ENCODE measurements at places on chromosomes 2 and 18. TPM values are rescaled to one million over a fixed set of nuclear protein-coding genes. Genes with fewer than 3 reads are reported as not detected.

GRCh38 chr2:12678186-12678585 lies 38.5 kb upstream of the TRIB2 start:
- H3K36me3 ChIP-seq: no peaks in the 10 kb centered on the region
- H3K27ac ChIP-seq: no peak overlapping the region
- no peaks in the 10 kb centered on the region for H3K27me3 ChIP-seq
- peaks cover 4% of the 10 kb centered on the region for H3K4me1 ChIP-seq
- H3K4me3 ChIP-seq: no peak overlapping the region

DNA sequence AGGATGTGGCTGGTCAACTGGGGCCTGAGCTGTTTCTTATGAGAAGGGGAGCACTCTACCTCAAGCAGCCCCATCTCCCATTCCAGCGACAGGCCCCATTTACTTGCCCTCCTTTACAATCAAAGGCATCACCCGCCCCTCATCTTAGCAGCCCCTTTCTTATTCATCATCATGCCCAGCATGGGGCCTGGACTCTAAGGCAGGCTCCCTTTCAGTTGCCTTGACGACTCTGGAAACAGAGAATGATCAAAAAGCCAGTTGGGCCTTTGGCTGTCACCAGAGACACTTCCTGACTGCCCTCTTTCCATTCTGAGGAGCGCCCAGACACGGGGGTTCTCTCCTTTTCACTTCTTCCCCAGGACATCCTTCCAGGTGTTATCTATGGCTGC lies 11.2 kb downstream of the CELF4 start:
- H3K4me3 ChIP-seq: no peak overlapping the region
- no peak for DNase-seq
- no peak overlapping the region for H3K27ac ChIP-seq
- H3K4me1 ChIP-seq: peaks cover 17% of the 10 kb centered on the region

DNA sequence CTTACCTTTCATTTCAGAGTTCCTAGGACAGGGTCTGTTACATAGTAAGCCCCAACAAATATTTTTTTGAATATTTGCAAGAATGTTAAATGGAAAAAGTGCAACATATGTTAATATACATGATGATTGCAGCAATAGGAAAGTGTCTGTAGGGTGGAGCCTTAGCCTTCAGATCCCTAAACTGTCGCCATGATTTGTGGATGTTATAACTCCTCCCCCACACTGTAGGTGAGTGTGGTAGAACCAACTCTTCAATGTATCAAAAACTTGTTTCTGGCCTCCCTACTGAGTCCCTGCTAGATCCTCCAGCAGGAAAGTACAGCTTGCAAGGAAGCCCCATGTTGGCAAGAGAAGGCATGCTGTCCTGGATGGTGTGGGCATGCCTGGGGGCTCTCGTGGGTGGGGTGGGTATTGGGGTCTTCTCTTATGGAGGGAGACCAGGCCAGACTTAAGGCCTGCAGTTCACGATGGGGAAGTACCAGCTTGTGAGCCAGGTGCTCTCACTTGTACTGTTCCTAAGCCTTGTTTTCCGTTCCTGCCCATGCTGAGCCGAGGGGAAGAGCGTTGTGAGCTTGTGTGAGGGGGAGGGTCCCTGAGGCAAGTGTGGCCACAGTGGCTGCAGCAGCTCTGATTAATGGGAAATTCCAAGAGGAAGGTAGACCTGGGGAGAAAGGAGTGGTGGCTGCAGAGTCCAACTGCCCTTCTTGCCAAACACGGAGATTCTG lies 11.4 kb downstream of the FHOD3 start:
- peaks cover 3% of the 10 kb centered on the region for H3K36me3 ChIP-seq
- no peak overlapping the region for H3K4me3 ChIP-seq
- no peak for DNase-seq
- no peaks in the 10 kb centered on the region for H3K27me3 ChIP-seq
- H3K27ac ChIP-seq: no peak overlapping the region

DNA sequence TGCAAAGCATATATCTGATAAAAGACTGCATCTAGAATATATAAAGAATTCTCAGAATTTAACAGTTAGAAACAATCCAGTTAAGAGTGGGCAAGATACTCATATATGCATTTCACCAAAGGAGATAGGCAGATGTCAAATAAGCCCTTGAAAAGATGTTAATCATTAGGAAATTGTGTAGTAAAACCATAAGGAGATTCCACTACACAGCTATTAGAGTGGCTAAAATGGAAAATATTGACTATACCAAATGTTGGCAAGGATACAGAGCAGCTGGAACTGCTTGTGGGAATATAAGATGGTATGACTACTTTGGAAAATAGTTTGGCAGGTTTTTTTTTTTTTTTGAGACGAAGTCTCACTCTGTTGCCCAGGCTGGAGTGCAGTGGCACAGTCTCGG lies 59.5 kb downstream of the CAB39 start:
- no peak overlapping the region for H3K4me3 ChIP-seq
- H3K27ac ChIP-seq: no peak overlapping the region
- no peak for DNase-seq
- H3K36me3 ChIP-seq: peaks cover 30% of the 10 kb centered on the region
- no peaks in the 10 kb centered on the region for H3K4me1 ChIP-seq
- no peaks in the 10 kb centered on the region for H3K27me3 ChIP-seq

DNA sequence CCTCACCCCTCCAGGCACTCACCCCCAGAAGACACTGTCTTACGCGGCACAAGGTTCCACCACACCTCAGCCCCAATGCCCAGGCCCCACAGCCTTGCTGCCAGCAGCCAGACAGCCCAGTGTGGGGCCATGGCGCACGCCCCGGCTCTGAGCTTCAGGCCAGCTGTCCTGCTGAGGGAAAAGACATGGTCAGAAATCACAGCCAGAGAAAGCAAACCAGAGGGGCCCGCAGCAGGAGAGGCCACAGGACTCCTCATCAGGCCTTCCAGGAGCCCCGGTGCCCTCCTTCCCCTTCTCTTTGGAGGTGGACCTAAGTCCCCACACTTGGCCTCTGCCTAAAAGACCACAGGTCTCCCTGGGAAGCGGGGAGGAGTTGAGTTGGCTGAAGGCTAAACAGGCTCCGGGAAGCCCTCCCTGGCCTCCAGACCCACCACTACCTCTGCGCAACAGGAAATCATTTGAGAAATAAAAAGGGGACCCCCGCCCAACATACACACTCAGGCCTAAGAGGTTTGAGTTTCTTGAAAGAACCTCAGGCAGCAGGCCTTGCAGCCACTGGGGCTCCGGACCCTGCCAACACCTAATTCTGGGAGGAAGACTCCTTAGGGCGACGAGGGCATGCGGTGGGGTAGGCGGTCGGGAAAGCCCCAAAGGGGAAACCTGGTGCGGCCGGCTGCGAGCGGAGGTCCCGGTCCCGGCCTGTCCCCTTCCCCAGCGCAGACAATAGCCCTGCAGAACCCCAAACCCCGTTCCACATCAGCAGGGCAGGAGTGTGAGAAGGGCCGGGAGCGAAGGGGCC lies 1.9 kb downstream of the SEMA4C start:
- H3K4me3 ChIP-seq: peak overlapping the region; percentile 94
- peaks cover 5% of the 10 kb centered on the region for H3K36me3 ChIP-seq
- no peaks in the 10 kb centered on the region for H3K27me3 ChIP-seq
- peaks cover 34% of the 10 kb centered on the region for H3K4me1 ChIP-seq
- H3K27ac ChIP-seq: peak overlapping the region; percentile 96

DNA sequence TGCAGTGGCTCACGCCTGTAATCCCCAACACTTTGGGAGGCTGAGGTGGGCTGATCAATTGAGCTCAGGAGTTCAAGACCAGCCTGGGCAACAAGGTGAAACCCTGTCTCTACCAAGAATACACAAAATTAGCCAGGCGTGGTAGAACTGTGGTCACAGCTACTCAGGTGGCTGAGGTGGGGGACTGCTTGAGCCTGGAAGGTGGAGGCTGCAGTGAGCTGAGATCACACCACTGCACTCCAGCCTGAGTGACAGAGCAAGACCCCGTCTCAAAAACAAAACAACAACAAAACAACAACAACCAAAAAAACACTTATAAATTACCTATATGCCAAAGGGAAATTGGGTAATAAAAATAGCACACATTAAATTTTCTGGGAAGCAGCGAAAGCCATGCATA lies 141.6 kb downstream of the HDAC4 start:
- no peak for DNase-seq
- H3K36me3 ChIP-seq: peaks cover 11% of the 10 kb centered on the region
- peaks cover 76% of the 10 kb centered on the region for H3K4me1 ChIP-seq

DNA sequence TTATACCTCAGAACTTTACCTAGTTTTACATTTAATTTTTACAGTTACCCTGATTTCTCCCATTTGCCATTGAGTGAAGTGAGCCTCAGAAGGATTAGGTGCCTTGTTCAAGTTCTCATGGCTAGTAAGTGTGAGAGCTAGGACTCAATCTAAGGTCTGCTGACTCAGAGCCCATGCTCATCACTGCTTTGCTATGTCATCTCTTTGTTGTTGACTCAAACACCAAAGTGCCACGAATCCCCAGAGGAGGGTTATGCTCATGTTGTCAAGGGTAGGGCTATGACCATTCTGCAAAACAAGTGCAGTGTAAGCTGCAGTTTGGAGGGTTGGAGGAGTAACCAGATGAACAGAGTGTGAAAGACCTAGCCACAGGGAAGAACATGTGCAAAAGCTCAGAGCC lies 185.4 kb upstream of the SKOR2 start:
- H3K27me3 ChIP-seq: peaks cover 50% of the 10 kb centered on the region
- H3K27ac ChIP-seq: no peak overlapping the region
- peaks cover 9% of the 10 kb centered on the region for H3K4me1 ChIP-seq
- H3K36me3 ChIP-seq: no peaks in the 10 kb centered on the region

GRCh38 chr2:170157025-170157684 lies 20.8 kb upstream of the MYO3B start:
- no peak overlapping the region for H3K4me3 ChIP-seq
- peaks cover 2% of the 10 kb centered on the region for H3K27me3 ChIP-seq
- H3K36me3 ChIP-seq: no peaks in the 10 kb centered on the region
- no peak overlapping the region for H3K27ac ChIP-seq

GRCh38 chr2:210112871-210113270 lies 58.3 kb downstream of the KANSL1L start:
- no peak overlapping the region for H3K4me3 ChIP-seq
- peaks cover 49% of the 10 kb centered on the region for H3K36me3 ChIP-seq
- DNase-seq: no peak
- H3K27ac ChIP-seq: no peak overlapping the region
- H3K4me1 ChIP-seq: no peaks in the 10 kb centered on the region

DNA sequence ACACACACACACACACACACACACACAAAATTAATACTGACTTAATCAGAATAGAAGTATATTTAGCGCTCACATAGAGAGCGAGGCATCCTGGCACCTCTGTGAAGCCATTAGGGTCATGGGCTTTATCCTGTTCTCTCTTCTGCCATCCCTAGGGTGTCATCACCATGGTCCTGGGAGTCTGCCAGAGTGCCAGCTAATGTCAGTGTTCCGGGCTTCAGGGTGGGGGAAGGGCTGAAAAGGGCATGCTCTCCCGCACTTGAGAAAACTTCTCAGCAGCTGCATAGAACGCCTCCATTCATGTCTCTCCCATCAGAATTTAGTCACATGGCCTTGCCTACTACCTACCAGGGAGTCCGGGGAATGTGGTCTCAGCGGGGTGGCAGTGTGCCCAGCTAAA lies 19.7 kb upstream of the DYNC2LI1 start:
- peaks cover 12% of the 10 kb centered on the region for H3K4me1 ChIP-seq
- no peaks in the 10 kb centered on the region for H3K36me3 ChIP-seq
- no peak overlapping the region for H3K4me3 ChIP-seq
- H3K27me3 ChIP-seq: no peaks in the 10 kb centered on the region

GRCh38 chr2:236563953-236564352 lies 5.7 kb upstream of the ACKR3 start:
- no peak for DNase-seq
- H3K27me3 ChIP-seq: peaks cover 33% of the 10 kb centered on the region
- no peak overlapping the region for H3K4me3 ChIP-seq
- no peaks in the 10 kb centered on the region for H3K36me3 ChIP-seq
- H3K4me1 ChIP-seq: peaks cover 42% of the 10 kb centered on the region
- no peak overlapping the region for H3K27ac ChIP-seq

- no peaks in the 10 kb centered on the region for H3K27me3 ChIP-seq
- H3K4me1 ChIP-seq: peaks cover 3% of the 10 kb centered on the region
- H3K4me3 ChIP-seq: no peak overlapping the region
- peaks cover 10% of the 10 kb centered on the region for H3K36me3 ChIP-seq
- H3K27ac ChIP-seq: no peak overlapping the region
Measured at GRCh38 chr2:152573168-152573567, 144.1 kb downstream of the PRPF40A start.

DNA sequence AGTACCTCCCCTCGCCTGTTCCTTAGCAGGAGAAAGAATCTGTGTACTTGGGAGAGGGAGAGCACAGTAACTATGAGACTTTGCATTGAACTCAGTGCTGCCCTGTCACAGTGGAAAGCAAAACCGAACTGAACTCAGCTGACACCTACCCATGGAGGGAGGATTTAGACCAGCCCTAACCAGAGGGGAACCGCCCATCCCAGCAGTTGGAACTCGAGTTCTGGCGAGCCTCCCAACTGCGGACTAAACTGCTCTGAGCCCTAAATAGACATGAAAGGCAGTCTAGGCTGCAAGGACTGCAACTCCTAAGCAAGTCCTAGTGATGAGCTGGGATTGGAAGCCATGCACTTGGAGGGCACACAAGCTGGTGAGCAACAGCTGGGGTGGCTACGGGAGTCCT lies 110.4 kb downstream of the GRB14 start:
- H3K4me1 ChIP-seq: peaks cover 4% of the 10 kb centered on the region
- no peak overlapping the region for H3K4me3 ChIP-seq
- H3K27ac ChIP-seq: no peak overlapping the region
- DNase-seq: no peak

DNA sequence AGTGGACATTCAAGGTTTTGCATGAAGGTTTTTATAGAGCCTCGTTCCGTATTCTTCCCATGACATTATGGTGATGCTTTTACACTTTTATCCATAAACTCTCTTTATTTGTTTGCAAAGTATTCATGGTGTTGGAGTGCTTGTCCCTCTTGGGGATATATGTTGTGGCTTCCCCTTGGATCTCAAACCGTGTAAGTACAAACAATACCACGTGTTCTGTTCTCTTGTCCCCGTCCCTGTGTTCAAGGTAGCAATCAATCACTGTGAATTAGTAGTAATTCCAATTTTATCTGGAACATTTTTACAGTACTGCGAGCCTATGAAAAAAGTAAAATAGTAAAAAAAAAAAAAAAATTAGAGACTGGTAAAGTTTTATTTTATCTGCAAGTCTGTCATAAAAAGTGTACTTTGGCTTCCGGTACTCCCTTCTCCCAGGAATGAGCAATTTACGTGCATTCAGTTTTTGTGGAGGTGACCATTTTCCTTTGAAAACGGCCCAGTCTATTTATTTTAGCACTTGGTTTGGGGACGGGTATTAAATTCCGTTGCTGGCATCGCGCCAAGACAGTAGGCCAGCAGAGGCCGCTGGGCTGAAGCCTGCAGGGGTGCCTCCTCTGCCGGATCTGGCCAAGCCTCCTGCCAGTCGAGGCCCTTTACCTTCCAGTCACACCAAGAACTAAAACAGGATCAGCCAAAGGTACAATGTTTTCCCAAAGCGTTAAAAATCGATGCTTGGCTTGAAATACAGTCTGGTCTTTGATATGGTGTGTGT lies 175.7 kb downstream of the SOCS6 start:
- H3K27ac ChIP-seq: no peak overlapping the region
- H3K4me1 ChIP-seq: peaks cover 25% of the 10 kb centered on the region
- H3K36me3 ChIP-seq: no peaks in the 10 kb centered on the region
- peak; percentile 60 for DNase-seq
- peak overlapping the region; percentile 86 for H3K4me3 ChIP-seq

Gene IL1RN
- total RNA-seq: not detected

Gene GALNT14
- 1.4 TPM for total RNA-seq

All from neural crest cell (in vitro differentiated cells).